Muscle of leg (tissue), 16 donors: ENCODE measurements at places on chromosomes 2 and 18. TPM values are rescaled to one million over a fixed set of nuclear protein-coding genes. Genes with fewer than 3 reads are reported as not detected.

DNA sequence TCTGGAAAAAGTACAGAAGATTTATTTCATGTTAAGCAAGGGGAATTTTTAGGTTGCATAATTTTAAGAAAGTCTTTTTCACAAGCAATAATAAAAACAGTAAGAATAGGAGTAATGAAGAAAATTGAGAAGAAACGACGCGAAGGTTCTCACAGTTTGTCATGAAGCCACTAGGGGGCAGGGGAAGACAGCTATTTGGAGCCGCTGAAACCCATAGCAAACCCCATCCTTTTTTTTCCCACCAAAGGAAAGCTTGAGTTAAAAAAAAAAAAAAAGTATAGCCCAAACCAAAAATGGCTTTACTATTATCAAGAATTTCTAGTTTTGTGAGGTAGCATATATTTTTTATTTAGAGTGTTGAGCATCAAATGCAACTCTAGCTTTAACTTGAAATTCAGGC lies 300.9 kb downstream of the PHLPP1 start:
- peak; percentile 87 for DNase-seq
- no peak overlapping the region for H3K4me3 ChIP-seq
- H3K36me3 ChIP-seq: no peaks in the 10 kb centered on the region
- H3K4me1 ChIP-seq: no peaks in the 10 kb centered on the region
- peaks cover 3% of the 10 kb centered on the region for H3K27me3 ChIP-seq

DNA sequence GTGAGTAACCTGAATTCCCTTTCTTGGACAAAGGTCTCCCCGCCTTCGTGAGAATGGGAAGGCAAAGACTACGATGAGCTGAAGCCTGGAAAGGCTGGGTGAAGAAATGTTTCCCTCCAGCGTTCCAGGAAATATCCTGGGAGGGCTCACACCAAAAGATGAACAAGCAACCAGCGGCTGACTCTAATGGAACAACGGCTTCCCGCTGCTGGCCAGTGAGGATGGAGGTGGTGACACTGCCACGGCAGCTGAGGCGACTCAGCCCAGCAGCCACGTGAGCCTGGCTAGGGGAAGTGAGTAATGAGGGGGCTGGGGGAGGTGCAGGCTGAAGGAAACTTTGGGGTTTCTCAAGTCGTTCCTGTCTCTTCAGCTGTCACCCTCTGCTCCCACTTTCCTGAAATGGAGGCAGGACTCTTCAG lies 105.0 kb upstream of the SMAD7 start:
- no peaks in the 10 kb centered on the region for H3K27me3 ChIP-seq
- H3K27ac ChIP-seq: no peak overlapping the region
- no peak overlapping the region for H3K4me3 ChIP-seq
- peak; percentile 77 for DNase-seq

DNA sequence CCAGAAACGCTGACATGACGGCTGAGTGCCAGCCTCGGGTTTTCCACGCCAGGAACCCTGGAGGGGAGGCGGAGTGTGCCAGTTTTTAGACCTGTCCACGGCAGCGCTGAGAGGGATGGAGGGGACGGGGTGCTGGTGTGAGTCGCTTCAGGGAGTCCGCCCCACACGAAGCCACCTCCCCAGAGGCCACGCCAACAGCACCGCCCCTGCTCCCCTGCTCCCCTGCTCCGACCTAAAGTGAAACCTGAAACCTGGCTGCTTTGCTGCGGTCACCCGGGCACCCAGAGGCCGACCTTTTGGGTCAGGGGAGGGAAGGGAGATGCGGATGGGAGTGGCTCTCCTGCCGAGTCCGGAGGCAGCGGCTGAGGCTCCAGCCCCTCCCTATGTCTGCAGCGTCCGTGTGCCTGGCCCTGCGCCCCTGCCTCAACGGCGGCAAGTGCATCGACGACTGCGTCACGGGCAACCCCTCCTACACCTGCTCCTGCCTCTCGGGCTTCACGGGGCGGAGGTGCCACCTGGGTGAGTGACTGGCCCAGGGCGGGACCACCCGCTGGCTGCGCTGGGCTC lies 38.1 kb downstream of the SNED1 start:
- no peak for DNase-seq
- H3K27me3 ChIP-seq: peaks cover 28% of the 10 kb centered on the region
- H3K27ac ChIP-seq: no peak overlapping the region
- no peak overlapping the region for H3K4me3 ChIP-seq
- H3K36me3 ChIP-seq: no peaks in the 10 kb centered on the region
- H3K4me1 ChIP-seq: peaks cover 11% of the 10 kb centered on the region

- H3K4me3 ChIP-seq: no peak overlapping the region
- no peaks in the 10 kb centered on the region for H3K4me1 ChIP-seq
- DNase-seq: no peak
- peaks cover 3% of the 10 kb centered on the region for H3K36me3 ChIP-seq
- H3K27ac ChIP-seq: no peak overlapping the region
Measured at GRCh38 chr2:32229635-32230034, 35.1 kb downstream of the NLRC4 start.

The CKAP2L gene
- total RNA-seq: 5.5 TPM

The ZNF512 gene
- 44.6 TPM for total RNA-seq

GRCh38 chr2:163347982-163348856 lies 387.6 kb downstream of the FIGN start:
- H3K36me3 ChIP-seq: no peaks in the 10 kb centered on the region
- H3K4me3 ChIP-seq: peak overlapping the region; percentile 41
- peak; percentile 79 for DNase-seq
- no peaks in the 10 kb centered on the region for H3K27me3 ChIP-seq
- peaks cover 10% of the 10 kb centered on the region for H3K4me1 ChIP-seq

DNA sequence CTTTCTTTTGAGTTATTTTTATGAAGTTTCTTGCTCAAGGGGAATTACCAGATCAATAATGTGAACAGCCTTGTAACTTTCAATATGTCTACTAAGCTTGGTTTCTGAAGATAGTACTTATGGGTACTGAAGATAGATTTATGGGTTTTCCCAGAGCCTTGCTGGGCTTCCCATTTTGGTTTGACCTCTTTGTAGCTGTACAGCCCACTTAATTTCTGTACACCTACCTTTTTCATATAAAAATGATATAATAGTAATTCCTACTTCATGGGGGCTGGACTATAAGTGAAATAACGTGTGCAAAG lies 22.2 kb downstream of the IL1R2 start:
- H3K4me3 ChIP-seq: no peak overlapping the region
- no peak for DNase-seq
- H3K27me3 ChIP-seq: no peaks in the 10 kb centered on the region
- H3K27ac ChIP-seq: no peak overlapping the region
- H3K36me3 ChIP-seq: no peaks in the 10 kb centered on the region
